ENCODE measurements at places on chromosomes 6 and 20.

DNA sequence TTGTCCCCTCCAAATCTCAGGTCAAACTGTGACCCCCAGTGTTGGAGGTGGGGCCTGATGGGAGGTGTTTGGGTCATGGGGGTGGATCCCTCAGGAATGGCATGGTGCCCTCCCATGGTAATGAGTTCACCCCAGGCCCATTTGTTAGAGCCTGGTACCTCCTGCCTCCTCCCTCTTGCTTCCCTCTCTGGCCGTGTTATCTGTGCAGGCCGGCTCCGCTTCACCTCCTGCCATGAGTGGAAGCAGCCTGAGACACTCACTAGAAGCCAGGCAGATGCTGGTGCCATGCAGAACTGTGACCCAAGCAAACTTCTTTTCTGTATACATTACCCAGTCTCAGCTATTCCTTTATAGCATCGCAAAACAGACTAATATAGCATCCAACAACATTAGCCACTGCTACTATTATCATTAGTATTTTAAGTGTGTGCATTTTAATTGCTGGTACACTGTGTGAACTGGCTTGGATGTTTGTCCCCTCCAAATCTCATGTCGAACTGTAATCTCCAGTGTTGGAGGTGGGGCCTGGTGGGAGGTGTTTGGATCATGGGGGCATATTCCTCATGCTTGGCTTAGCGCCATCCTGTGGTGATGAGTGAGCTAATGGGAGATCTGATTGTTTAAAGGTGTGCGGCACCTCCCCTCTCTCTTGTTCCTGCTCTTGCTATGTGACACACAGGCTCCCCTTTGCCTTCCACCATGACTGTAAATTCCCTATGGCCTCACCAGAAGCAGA lies 12.2 kb upstream of the OSER1 start:
- no peak for DNase-seq

DNA sequence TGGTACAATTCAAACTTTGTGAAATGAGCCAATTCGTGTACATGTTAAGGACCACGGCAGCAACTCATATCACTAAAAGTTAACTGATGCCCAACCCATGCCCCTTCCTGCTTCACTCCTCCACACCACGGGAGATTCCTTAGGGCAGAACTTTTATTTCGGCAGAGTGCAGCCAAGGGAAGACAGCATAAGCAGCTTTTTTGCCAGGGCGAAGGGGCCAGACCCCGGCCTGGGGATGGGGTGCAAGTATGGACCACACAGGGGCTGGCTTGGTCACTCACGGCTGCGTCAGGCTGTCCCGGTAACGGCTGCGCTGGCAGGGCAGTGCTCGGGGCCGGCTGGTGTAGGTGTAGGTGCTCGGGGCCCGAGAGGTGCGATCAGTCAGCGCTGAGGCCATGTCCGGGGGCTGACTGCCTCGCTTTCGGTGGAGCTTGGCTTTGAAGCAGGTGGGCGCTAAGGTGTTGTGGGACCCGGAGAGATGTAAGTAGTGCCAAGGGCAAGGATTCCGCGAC lies 792 bp downstream of the RSPH3 start:
- DNase-seq, result no peak

DNA sequence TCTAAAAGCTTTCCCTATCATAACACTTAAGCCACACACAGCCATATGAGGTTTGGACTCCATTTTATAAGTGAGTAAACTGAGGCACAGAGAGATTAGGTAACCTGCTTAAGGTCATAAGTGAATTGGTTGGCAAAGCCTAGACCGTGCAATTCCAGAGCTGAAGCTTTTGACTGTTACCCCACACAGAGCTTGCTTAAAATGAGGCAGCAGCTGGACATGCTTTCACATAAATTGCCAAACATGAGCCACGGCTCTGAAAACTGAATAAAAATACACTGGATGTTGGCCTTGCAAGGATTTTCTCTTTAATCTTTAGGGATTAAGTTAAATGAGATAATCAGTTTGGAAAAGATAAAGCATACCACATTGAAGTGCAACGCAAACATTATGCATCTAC lies 2.5 kb downstream of the RIPOR2 start:
- DNase-seq, result no peak

- no peak for DNase-seq
Observed at GRCh38 chr6:45479834-45480751, 102.4 kb upstream of the SUPT3H start.

- no peak for DNase-seq
Observed at GRCh38 chr20:21809961-21810523, 104.6 kb downstream of the PAX1 start.

- DNase-seq, result no peak
Observed at GRCh38 chr20:59561614-59562277, 42.6 kb upstream of the PHACTR3 start.

DNA sequence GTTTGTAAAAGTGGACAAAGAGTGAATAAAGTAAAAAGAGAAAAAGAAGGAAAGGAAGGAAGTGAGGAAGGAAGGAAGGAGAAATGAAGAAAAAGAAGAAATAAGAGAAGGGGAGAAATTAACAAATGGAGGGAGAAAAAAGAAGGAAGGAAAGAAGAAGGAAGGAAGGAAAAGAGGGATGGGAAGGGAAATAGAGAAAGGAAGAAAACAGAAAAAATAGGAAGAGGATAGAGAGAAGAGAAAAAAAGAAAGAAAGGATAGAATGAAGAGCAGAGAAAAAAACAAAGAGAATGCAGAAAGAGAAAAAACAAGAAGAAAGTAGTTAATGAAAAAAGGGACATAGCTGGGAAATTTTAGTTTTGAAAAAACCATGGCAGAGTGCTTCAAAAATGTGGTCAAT lies 361.8 kb downstream of the EPHA7 start:
- no peak for DNase-seq

DNA sequence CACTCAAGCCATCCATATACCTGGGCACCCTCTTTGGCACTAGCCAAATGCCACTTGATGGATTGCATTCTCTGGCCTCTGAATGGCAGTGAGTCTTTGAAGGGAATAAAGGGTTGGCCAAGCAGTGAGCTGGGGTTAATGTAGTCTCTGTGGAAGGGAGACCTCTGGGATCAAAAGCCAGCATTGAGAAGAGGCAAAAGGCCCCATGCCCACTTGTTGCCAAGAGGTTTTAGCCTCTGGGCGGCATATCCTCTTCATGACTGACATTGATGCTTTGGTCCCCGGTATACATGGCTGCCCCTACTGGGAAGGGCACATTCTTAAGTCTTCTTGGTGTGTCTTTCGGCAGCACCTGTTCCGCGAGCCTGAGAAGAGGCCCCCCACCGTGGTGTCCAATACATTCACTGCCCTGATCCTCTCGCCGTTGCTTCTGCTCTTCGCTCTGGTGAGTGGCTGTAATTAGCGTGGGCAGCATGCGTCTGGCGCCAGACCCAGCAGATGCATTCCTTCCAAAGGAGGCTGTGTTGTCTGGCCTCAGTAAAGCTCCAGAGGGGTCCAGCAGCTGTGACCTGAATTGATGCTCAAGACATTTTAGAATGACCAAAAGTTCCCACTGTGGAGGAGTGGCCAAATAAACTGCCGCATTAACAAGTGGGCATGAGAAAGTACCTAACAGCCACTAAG lies 29.5 kb downstream of the GHRH start:
- DNase-seq, result no peak

DNA sequence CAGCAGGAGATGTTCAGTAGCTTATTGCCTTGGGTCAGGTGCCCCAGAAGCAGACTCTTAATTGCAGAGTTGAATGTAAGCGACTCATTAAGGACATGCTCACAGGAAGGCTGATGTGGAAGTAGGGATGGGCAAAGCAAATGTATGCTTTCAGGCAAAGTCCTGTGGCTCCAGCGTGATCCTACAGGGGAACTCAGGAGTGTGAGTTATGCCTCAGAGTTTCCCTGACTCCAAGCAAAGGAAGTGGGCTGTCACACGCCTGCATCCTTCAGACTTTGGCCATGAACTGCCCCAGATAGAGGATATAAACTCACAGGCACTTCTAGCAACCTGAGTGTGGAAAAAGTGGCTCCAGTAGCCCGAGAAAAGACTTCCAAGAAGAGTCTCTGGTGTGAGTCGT lies 64.9 kb upstream of the ZNF133 start:
- DNase-seq, result no peak

DNA sequence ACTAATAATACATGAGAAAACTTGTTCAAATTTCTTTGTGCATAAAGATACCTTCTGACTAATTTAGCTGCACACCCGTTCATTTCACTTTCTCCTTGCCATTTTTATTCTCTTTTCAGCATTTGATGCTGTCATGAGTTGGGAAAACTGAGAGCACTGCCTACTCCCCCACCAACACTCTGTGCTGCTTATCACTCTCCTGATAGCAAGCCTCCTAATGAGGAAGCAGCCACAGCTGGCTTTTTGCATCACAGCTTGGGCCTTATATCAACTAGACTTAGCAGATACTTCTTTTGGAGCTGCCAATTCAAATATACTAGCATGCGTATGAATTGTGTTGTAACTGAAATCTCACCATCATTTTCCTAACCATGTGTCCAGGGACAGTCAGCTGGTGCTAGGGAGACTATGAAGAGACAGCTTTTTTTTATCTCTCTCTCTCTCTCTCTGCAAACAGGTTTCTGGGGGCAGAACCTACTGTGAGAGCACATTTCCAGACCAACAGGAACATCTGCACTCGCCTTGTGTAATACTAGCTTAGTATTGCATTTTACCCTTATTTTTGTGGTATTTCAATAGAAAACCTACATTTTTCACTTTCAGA lies 699.0 kb downstream of the KHDRBS2 start:
- no peak for DNase-seq

DNA sequence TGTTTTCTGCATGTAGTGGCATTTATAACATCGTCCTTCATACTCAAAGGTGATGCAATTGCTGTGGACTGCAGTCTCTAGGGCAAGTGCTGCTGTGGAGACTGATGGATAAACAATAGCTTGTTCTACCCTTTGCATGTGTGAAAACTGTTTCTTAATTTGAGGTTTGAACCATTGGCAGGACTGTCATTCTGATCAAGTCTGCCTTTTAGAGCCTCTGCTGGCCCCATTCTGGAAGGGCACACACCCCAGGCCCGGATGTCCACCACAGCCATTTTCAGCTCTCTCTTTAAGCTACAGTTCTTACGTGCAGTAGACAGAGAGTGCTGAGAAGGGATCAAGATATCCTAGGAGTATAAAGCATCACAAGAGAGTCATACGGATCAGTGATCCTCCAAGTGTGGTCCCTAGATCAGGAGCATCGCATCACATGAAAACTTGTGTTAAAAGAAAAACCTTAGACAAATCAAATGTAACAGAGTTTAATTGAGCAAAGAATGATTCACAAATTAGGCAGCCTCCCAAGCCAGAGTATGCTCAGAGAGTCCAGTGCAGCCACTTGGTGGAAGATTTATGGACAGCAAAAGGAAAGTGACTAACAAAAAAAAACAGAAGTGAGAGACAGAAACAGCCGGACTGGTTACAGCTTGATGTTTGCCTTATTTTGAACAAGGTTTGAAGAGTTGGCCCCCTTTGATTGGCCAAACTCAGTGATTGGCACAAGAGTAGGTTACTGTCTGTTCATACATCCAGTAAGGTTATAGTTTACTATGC lies 52.0 kb downstream of the FRK start:
- no peak for DNase-seq

DNA sequence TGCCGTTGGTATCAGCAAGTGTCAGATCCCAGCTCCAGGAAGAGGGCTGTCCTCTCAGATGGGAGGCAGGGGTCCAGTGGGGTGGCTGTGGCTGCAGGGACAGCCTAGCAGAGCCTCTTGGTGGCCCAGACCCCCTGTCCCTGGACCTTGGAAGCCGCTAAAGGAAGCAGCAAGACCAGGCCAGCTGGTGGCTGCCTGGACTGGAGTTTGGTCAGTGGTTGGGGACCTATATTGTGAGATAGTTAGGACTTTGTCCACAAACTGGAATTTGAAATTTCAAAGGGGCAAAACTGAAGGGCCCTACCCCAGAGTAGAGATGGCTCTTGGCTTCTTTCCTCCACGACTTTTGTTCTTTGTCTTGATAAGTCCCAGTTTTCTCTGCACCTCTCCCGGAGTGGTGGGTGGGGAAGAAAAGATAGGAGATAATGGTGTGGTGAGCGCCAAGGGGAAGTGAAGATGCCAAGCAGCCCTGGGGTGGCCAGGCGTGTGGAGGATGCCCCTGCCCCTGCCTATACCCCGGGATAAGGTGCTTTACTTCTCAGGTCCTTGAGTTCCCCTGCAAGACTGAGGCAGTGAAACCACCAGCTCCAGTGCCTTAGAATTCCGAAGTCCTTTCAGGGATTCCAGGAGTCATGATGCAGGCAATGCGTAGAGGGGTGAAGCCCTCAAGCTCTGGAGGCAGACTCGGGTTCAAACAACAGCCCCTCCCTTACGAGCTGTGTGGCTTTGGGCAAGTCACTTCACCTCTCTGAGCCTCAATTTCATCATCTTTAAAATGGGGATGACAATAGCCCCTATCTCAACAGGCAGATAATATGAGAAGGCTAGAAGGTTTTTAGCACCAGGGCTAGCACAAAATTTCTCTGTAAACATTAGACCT lies 40.2 kb downstream of the HNF4A start:
- DNase-seq, result no peak

- no peak for DNase-seq
Observed at GRCh38 chr6:133891149-133891926, 2.4 kb downstream of the TCF21 start.

- no peak for DNase-seq
Observed at GRCh38 chr6:41457303-41457670, 88.9 kb upstream of the FOXP4 start.

Measured in CD4-positive, alpha-beta T cell treated with Interleukin-10 for 1 hour (primary cell).